ENCODE measurements at places on chromosomes 16 and 17.

DNA sequence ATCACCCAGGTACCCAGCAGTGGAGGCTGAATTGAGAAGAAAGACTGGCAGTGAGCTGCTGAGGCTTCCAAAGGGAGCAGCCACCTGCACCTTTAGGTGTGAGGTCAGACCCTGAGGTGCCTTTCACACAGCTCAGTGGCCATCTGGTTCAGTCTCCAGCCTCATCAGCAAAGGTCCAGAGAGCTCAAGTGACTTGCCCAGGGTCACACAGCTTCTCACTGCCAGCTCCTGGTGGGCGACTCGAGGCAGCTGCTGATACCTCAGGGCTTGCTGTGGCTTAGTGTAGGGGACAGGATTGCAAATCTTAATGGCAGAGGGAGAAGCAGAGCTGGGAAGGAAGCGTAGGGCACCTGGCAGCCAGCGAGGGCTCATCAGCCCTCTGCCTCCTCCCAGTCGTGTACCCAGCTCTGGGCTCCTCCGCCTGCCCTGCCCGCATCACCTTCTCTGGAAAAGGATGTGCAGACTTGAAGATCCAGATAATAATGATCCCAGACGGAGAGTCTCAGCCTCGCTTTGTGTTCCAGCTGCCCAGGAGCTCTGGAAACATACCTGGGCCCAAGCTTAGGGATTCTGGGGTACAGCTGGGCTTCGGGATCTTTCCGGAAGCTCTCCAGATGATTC lies 165.3 kb upstream of the GSE1 start:
- DNase-seq: no peak

DNA sequence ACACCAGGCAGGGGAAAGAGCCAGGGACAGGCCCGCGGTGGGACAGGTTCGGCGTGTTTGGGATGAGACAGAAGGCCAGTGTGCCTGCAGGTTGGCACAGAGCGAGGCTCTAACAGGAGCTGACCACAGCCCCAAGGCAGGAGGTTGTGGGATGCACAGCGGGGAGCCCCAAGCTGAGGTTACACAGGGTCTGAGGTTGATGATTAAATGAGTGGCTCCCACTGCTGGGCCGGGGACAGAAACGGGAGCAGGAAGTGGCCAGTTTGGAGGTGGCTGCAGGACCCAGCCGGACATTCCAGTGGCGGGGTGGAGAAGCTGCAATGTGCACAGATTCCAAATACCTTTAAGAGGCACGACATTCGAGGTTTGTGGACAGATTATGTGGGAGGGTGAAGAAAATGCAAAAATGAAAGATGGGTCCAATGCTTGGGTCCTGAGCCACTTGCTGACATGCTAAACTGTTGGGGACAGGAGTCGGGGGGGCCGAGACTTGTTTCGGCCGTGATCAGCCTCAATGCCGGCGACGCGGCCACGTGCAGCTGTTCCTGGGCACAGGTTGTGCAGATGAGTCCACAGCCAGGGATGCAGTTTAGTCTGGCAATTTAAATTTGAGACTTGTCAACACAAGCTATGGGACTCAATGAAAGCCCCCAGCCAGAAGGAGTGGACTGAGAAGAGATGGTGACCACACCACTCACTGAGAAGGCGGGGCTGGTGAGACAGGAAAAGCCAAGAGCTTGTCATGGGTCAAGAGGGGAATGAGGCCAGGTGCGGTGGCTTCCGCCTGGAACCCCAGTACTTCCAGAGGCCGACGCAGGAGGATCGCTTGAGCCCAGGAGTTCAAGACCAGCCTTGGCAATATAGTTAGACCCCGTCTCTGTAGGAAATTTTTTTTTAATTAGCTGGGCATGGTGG lies 8.7 kb downstream of the ENPP7 start:
- DNase-seq: no peak

GRCh38 chr16:445566-445965 lies 20.1 kb downstream of the RAB11FIP3 start:
- DNase-seq: no peak

GRCh38 chr17:9240659-9241370 lies 219.5 kb downstream of the NTN1 start:
- DNase-seq: peak; percentile 70

GRCh38 chr17:30316736-30317135 lies 17.1 kb downstream of the TMIGD1 start:
- DNase-seq: no peak
